Hippocampal formation (tissue), 2 donors: ENCODE measurements at places on chromosomes 6 and 20.

DNA sequence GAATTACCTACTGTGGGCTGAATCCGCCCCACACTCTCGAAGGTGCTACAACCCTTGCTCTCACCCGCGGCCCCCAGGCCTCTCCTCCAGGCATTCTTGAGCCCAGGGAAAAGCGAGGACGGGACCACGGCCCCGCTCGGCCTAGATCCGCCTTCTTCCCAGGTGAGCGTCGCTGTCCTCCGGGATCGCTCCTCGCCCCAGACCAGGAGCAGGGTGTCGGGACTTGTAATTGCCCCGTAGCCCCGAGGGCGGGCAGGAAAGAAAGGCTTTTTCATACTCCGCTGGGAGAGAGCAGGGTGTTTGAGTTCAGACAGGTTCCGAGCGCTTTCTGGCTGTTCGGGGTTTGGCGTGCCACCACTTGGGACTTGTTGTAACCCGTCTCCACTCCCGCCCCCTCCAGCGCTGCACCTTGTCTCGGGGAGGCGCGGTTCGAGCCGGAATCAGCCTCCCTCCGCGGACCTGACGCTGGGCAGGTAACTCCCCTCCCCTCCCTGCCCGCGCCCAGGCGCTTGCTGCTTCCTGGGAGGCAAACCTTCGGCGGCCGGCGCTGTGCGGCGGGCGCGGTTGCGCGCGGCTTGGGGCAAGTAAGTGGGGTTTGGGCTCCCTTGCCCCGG, at the start of gene FAM83B:
Gene FAM83B, plus strand, starts transcription at position 529 of the 614 bp plus-strand sequence. CDS start 23,476 bp downstream, outside the sequence.
- no peak for DNase-seq

- no peak for DNase-seq
These were observed 251.0 kb downstream of the CDH4 start for GRCh38 chr20:61503106-61503505.

DNA sequence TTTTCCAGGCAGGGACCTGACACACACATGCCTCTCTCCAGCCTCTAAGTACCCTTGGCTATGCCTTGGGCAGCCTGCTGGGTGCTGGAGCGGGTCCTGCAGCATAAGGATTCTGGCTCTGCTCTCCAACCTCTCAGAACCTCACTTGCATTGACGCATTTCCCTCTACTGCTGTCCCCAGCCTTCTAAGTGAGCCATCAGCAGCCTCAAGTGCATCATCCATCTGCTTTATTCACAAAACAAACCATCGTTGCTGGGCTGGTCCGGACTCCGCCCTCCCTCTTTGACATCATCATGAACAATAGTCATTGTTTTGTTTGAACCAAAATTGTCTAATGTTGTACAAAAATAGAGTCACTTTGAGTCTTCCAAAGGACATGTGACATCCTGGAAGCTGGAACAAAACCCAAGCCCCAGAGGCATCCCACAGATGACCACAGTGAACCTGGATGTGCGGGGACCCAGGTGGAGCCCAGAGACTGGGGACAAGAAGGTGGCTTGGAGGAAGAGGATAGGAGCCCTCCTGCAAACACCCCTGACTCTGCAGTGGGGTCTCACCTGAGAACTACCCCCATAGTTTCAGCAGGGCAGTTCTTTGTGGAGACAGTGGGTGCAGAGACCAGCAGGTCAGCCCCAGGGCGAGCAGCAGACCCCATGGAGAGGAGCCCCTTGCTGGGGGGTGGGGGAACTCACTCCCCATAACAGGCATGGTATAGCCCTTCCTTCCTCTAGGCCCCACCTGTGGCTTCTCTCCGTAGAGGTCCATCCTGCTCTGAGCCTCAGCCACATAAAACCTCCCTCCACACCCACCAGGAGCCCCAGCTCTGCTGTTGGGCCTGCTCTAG, 230.1 kb downstream of the SYNDIG1 start:
- DNase-seq = peak; percentile 56

DNA sequence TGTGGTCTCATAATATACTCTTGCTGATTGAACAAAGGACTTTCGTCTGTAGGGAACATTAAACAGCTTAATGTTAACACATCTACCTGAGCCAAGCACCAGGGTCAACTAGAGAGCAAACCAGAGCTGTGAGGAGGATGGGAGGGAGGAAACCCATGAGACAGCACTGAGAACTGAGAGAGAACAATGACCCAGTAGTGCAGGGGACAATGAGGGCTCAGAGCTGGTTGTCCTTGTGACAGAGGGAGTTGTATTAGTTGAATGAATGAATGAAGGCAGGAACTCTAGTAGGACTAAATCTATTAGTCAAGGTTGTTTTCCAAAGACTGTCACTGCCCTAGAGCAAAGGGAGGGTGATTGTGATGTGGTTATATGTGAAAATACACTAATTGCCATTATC, 28.2 kb upstream of the GSTA4 start:
- DNase-seq = peak; percentile 48

DNA sequence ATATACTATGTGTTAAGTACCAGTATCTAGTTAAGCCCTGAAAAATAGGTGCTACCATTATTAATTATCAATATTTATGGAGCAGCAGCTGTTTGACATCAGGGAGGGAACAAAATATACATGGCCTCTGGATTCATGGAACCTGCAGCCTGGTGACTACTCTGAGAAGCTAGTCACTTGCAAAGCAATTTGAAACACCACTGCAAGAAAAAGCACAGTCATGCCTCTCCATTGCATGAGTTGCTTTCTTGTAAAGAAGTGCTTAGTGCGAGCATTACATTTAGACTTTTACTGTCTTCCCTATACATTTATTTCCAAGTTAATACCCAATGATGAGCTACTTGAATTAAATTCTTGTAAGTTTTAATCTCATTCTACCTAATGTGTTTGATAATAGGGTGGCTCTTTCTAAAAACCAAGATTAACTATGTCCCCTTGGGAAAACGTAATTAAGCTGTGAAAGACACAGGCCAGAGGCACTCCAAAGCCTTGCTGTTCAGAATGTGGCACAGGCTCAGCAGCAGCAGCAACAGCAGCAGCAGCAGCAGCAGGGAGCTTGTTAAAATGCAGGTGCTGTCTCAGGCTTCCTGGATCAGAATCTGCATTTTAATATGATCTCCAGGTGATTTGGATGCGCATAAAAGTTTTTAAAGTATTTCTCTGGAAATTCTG, 83.6 kb downstream of the PFDN4 start:
- no peak for DNase-seq

DNA sequence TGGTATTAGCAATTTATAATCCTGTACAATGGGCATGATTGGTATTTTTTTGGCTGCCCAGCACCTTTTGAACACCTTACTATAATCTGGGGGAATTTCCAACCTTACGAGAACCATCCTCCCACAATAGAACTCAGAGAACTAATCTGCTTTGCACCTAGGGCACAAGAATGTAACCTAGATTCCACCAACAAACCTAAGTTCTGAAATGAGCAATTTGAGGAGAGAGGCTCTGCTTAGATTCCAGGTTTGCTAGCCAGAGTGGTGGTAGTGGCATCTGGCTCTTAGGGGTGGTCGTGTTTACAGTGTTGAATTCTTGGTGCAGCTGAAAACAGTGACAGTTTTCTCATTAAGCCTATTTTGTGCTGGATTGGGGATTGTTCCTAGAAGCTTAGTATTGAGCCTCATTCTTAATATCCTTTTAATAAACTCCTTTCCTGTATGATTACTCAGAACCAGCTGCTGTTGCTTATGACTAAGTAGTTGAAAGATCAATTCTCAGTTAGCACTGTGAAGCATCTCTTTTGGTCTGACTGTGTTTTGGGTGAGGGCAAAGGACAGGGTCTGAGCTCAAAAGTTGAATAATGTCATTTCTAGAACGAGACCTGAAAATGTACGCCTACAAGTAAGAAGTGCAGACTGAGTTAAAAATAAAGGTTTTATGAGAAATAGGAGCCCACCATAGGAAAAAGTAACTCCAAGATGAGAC, 385.6 kb downstream of the CDKAL1 start:
- DNase-seq = no peak

DNA sequence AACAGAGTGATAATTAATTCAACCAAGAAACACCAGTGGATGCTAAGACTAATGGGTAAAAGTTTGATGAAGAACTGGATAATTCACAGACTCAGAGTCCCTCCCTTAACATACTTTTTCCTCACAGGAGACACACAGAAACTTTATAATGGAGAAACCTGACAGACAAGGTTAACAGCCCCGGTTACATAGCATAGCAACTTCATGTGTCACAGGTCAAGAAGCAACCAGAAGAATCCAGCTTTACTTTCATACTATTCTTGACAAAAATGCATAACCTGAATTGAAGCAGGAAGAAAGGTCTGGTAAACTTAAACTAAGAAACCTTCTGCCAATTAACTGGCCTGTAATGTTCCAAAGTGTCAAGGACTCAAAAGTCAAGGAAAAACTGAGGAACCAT, 375.9 kb downstream of the RNF144B start:
- no peak for DNase-seq

DNA sequence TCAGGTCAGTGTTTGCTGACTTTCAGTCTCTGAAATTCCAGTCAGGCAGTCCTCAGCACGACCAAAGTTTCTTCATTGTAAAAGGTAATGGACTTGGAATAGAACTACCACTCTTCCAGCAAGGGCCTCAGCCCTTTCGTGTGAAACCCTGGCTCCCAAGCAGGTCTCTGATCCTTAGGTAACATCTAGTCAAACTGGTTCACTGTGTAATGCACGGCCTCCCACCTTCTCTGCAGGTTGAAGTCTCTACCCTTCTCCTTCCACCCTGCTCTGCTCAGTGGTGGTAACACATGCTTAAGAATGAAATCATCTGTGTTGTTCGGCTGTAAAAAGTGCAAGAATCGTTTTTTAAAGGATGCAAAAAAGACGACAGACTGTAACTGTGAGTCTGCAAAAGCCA, 287.2 kb upstream of the POU3F2 start:
- DNase-seq = no peak
